Right forelimb (tissue), 1 donor: ENCODE measurements at places on chromosomes 11 and 22.

GRCh38 chr22:27454807-27455450 lies 346.6 kb downstream of the MN1 start:
- DNase-seq, result no peak

DNA sequence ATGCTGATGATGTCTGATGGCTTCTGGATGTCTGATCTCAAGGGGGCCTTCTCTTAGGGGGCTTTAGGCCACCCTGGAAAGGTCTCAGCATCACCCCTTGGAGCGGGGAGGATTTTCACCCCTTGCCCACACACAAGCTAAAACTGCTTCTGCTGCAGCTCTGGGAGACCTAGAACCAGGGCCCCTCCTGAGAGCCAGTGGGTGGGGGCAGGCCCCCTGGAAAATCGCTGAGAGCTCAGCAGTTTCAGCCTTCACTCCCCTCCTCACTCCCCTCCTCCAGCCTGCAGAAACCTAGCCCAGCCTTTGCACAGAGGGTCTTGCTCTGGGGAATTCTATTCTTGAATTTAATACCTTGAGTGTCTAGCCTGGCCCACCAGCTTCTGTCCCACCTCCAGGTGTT lies 17.2 kb downstream of the CD6 start:
- no peak for DNase-seq

- no peak for DNase-seq
Observed at GRCh38 chr11:12441231-12441861, 64.0 kb downstream of the PARVA start.

- no peak for DNase-seq
Observed at GRCh38 chr11:109945626-109946321, 147.4 kb upstream of the ZC3H12C start.

GRCh38 chr22:25475257-25476022 lies 89.0 kb upstream of the GRK3 start:
- peak; percentile 56 for DNase-seq

DNA sequence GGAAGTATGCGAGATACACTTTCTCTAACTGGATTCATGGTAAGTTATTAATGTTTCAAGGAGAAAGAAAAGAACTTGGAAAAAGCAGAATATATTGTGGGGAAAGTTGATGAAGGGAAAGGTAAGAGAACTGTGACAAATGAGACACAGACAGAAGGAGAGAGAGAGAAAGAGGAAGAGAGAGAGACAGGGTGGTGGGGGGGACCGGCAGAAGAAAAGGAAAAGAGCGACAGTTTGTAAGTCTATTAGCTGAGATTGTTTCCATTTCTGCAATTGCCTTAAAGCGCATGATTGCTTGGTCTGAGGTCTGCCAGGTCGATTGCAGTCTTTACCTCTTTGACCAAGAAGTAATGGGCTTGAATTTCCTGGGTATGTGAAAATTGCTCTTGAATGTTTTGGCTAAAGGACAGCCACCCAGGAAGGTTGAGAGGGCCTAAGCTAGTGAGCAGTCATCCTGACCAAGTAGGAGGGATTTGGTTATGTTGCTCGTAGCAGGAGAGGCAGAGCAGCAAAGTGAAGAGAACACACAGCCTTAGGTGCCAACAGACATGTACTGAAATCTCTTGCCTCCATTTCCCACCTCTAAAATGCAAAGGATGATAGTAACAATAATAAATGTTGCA lies 23.6 kb upstream of the TMA7B start:
- no peak for DNase-seq
